ENCODE measurements at places on chromosomes 6 and 20.
A peak's percentile ranks its signal among the peaks of the same experiment; 100 is the strongest.

DNA sequence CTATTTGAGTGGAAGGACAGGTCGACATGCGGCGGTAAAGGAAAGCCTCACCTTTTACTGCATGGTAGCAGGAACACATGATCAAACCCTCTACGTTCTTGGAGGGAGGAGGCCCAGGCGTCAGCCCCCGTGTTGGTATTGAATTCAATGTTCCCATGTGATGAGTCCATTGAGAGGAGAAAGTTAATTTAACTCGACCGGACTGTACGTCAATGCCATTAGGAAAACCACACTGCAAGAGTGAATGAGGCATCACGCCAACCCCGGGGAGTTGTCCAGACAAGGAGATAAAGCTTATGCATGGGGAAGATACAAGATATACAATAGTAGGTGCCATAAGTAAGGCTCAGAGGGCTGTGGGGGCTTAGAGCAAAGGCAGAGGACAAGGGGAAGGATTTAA lies 213.9 kb upstream of the ECI2 start:
- DNase-seq = no peak

DNA sequence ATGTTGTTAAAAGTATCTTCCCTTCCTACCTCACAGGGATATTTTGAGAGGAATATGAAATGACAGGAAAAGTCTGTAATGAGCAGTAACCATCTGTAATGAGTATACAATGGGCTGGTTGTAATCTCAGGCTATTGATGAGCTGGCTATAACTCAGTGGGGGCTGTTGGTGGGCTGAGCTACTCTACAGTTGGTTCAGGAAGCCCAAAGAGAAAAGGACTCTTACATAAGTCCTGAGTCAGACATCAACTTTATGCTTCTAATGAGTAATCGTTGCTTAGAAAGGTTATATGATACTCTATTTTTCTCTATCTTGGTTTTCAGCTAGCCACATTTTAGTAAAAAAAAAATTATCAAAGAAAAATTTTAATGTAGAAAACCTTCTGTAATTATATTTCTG lies 26.4 kb downstream of the ZNF391 start:
- DNase-seq = no peak

- DNase-seq = no peak
Observed at GRCh38 chr20:5829241-5829809, 79.1 kb downstream of the SHLD1 start.

- no peak for DNase-seq
Observed at GRCh38 chr6:169332250-169332649, 78.6 kb upstream of the THBS2 start.

GRCh38 chr6:18309046-18309445 lies 44.7 kb upstream of the DEK start:
- no peak for DNase-seq

GRCh38 chr6:1574083-1574761 lies 35.5 kb upstream of the FOXC1 start:
- DNase-seq = no peak

- peak; percentile 81 for DNase-seq
Observed at GRCh38 chr6:25369036-25369432, 89.9 kb downstream of the CARMIL1 start.
